ENCODE measurements at places on chromosomes 1 and 21.

- no peak for DNase-seq
Observed at GRCh38 chr1:62178372-62178771, 16.3 kb upstream of the L1TD1 start.

- no peak for DNase-seq
Observed at GRCh38 chr1:148263906-148264255, 111.8 kb upstream of the NBPF11 start.

DNA sequence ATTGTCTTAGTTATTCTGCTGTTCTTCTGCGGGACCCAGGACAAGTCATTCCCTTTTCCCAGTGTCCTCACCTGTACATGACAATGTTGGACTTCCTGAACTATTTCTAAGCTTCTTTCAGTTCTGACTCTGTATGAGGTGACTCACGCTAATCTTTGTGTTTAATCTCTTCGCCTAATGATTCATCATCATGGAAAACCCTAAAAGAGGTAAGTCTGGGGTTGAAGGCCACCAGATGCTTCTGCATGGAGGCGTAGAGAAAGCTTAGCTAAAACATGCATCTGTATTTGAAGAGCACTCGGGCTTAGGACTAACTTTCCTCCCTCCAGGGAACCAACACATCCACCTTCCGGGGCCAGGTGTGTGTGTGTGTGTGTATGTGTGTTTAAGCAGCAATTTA, 7.4 kb downstream of the SPRR5 start:
- DNase-seq, result no peak

DNA sequence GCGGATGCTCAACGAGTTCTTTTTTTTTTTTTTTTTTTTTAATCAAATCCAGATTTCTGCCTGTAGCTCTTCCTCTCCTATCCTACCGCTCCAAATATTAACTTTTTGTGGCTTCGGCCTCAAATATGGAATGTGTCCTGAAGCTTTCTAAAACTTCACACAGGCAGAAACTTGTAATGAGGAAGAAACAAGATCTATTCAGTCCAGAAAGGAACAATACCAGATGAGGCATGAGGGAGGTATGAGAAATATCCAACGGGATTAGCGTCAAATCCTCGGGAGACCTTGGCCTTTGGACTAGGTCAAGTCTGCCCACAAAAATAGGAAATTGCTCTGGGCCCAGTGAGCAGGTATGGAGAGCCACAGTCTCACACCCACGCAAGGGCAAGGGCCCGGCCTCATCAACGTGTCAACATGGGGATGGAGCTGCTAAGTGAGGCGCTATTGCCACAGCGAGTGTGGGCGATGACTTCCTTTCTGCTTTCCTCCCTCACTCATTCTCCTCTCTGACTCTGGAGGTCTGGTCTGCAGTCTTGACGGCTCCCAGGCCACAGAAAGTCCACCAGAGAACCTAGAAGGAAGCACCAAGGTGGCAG, 66.6 kb downstream of the BCAR3 start:
- peak; percentile 70 for DNase-seq

GRCh38 chr1:8974551-8974950, 28.9 kb downstream of the CA6 start:
- DNase-seq, result no peak

DNA sequence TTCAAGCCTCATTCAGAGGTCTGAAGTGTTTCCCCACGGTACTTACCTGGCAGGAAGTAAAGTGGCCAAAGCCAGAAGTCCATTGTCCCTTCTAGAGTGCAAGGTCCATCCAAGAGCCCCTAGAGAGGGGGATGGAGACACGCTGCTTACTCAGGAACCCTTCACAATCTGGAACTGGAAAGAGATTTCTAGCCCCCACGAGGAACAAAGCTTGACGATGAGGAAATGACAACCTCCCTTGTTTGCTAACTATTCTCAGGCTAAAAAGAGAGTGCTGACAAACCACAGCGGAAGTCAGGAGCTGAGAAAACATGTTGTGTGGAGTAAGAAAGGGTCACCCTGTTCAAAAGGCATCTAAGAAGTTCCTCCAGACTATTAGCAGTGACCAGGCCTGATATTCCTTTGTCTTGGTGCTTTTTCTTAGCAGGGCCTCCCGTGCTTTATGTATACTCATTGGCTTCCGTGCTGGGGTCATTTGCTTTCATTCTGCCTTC, at the start of gene FCMR:
TSS of gene FCMR (minus strand) at position 170 of the 494 bp plus-strand sequence. CDS start at position 83, 87 bp downstream.
- no peak for DNase-seq

DNA sequence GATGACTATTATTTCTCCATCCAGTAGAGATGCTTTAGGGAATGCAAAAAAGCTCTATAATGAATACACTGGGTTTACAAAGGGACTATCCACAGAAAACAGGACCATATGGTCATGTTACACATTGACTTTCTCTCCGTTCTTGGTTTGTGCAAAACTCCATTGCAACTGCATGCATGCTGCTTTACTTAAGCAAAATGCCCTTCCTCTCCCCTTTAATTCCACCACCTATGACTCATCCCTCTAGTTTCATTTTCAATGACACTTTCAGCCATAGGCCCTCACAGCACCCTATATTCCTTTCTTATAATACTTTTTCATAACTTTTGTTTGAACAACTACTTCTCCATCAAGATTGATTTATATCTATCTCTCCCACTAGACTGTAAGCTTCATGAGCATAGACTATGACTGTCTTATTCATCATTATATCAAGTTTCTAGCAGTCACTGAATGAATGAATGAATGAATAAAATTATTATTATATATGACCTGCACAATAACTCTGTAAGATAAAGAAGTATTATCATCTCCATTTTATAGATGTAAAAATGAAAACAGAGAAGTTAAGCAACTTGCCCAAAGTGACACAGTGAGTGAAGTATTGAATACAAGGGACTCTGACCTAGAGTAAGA, 248.9 kb downstream of the PLPP3 start:
- no peak for DNase-seq

DNA sequence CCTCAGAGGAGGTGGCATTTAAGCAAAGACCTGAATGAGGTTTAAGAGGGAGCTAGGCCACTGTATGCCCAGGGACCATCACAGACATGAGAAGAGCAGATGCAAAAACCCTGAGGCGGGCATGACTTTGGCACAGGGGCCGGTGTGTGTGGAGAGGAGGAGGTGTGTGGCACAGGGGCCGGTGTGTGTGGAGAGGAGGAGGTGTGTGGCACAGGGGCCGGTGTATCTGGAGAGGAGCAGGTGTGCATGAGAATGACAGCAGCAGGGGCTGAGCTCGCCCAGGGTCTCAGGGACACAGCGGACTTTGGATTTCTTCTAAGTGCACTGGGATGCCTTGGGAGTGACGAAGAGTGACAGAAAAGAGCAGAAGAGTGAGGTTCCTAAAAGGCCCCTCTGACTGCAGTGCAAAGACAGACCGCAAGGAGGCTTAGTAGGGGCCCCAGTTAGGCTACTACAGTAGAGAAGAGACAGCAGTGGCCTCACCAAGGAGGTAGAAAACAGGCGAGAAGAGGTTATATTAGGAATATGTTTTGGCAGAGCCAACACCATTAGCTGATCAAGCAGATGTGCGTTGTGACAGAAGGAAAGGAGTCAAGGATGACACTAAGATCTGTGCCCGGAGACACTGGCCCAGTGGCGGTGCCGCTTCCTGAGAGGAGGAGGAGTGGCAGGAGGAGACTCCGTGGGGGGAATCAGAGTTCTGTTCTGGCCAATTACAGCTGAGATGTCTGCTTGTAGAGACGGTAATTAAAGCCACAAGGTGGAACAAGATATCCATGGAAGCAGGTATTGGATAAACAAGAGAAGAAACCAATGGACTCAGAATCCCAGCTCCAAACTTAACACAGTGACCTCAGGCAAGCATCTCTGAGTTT, 18.4 kb downstream of the ZBTB17 start:
- no peak for DNase-seq

DNA sequence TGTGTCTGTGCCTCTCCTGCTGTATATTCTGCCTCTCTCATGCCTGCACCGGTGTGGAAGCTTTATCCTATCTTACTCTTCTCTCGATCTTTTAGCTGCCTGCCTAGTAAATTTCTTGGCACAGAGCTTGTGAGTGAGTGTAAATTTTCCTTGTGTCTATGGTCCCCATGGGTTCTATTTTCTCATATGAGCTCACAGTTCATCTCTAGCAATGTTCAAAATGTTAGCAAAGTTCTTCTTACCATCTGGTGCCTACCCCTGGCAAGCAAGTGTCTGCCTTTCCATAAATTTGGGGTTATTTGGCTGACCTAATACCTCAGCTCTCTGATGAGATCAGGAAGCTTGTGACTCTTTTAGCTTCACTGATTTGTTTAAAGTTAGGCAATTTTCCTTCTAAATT, 572.1 kb upstream of the BRINP3 start:
- DNase-seq, result no peak

- peak; percentile 39 for DNase-seq
Observed at GRCh38 chr1:117051224-117052064, 8.7 kb upstream of the TTF2 start.

DNA sequence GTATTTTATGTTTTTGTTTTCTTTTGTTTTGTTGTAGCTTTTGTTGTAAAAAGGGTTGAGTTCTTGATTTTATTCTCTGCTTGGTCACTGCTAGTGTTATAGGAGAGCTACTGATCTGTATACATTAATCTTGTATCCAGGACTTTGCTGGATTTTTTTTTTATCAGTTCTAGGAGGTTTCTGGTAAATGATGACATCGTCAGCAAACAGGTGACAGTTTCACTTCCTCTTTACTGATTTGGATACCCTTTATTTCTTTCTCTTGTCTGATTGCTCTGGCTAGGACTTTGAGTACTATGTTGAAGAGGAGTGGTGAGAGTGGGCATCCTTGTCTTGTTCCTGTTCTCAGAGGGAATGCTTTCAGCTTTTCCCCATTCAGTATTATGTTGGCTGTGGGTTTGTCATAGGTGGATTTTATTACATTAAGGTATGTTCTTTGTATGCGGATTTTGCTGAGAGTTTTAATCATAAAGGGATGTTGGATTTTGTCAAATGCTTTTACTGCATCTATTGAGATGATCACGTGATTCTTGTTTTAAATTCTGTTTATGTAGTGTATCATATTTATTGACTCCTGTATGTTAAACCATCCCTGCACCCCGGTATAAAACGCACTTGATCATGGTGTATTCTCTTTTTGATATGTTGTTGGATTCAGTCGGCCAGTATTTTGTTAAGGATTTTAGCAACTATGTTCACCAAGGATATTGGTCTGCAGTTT, 905.7 kb downstream of the LTN1 start:
- no peak for DNase-seq

GRCh38 chr1:40648200-40648599, 17.3 kb downstream of the RIMS3 start:
- DNase-seq, result no peak

DNA sequence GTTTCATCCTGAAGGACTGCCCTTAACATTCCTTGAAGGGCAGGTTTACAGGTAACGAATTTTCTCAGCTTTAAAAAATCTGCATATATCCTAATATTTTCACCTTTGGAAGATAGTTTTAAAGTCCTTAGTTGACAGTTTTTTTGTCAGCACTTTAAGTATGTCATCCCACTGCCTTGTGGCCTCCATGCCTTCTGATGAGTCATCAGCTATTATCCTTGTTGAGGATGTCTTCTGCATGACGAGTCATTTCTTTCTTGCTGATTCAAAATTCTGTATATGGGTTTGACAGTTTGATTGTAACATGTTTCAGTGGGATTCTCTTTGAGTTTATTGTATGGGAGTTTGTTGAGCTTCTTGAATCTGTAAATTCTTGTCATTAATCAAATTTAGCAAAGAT, 500.6 kb downstream of the DISC1 start:
- no peak for DNase-seq

- no peak for DNase-seq
Observed at GRCh38 chr1:213523781-213524398, 463.9 kb upstream of the PROX1 start.

GRCh38 chr1:193569983-193570269, 383.5 kb upstream of the B3GALT2 start:
- no peak for DNase-seq
